ENCODE measurements at places on chromosomes 5 and 9.

- no peaks in the 10 kb centered on the region for H3K4me1 ChIP-seq
- no peaks in the 10 kb centered on the region for H3K36me3 ChIP-seq
- H3K27me3 ChIP-seq: no peaks in the 10 kb centered on the region
- H3K4me3 ChIP-seq: no peak overlapping the region
These were observed 1154.8 kb upstream of the CDH18 start for GRCh38 chr5:21142791-21143190.

GRCh38 chr9:125889112-125889475 is 141.9 kb downstream of the PBX3 start:
- no peak for DNase-seq
- peaks cover 7% of the 10 kb centered on the region for H3K4me1 ChIP-seq
- H3K27me3 ChIP-seq: no peaks in the 10 kb centered on the region
- no peaks in the 10 kb centered on the region for H3K36me3 ChIP-seq
- peak overlapping the region; percentile 71 for H3K27ac ChIP-seq
- H3K4me3 ChIP-seq: peak overlapping the region; percentile 54

DNA sequence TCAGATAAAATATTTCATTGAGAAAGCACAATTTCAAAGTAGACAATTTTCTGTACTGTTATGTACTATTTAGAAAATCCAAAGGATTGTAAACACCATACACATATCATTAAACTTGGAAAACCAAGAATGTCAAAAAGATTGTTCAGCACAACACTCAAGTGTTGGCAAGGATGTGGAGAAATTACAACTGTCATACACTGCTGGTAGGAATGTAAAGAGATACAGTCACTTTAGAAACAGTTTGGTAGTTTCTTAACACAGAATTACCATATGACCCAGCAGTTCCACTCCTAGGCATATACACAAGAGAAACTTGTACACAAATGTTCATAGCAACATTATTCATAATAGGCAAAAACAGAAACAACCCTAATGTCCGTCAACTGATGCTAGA is 71.2 kb downstream of the OR2K2 start:
- peaks cover 2% of the 10 kb centered on the region for H3K4me1 ChIP-seq
- no peaks in the 10 kb centered on the region for H3K27me3 ChIP-seq
- no peak overlapping the region for H3K4me3 ChIP-seq
- H3K36me3 ChIP-seq: no peaks in the 10 kb centered on the region

- no peak overlapping the region for H3K27ac ChIP-seq
- no peak for DNase-seq
- H3K4me3 ChIP-seq: no peak overlapping the region
- no peaks in the 10 kb centered on the region for H3K27me3 ChIP-seq
These were observed 503.2 kb downstream of the GADD45G start for GRCh38 chr9:90107726-90108655.

DNA sequence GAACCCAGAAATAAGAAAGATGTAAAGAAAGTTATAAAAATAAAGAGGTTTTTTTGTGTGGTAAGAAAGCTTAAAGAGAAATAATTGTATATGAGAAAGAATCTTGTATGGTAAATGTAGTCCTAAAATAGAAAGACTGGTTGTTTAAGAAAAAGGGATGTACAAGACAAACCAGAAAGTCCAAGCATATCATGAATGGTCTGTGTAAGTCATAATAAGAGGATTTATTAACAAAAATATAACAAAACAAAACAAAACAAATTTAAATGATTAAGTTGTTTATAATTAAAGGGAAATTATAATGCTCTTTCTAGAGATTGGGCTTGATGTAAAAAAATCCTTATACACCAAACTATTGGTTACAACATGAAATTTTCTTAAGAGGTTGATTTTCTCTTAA is 590.4 kb upstream of the PTGER4 start:
- no peaks in the 10 kb centered on the region for H3K27me3 ChIP-seq
- no peaks in the 10 kb centered on the region for H3K4me1 ChIP-seq
- H3K4me3 ChIP-seq: no peak overlapping the region
- no peaks in the 10 kb centered on the region for H3K36me3 ChIP-seq
- peak; percentile 9 for DNase-seq

- H3K27ac ChIP-seq: no peak overlapping the region
- H3K4me1 ChIP-seq: no peaks in the 10 kb centered on the region
- no peaks in the 10 kb centered on the region for H3K27me3 ChIP-seq
- no peak for DNase-seq
These were observed 9.3 kb upstream of the ROPN1L start for GRCh38 chr5:10432059-10433008.

GRCh38 chr9:131011274-131012022 is 2.5 kb downstream of the LAMC3 start:
- H3K4me1 ChIP-seq: peaks cover 12% of the 10 kb centered on the region
- H3K36me3 ChIP-seq: no peaks in the 10 kb centered on the region
- H3K4me3 ChIP-seq: no peak overlapping the region
- peaks cover 26% of the 10 kb centered on the region for H3K27me3 ChIP-seq
- H3K27ac ChIP-seq: no peak overlapping the region
- no peak for DNase-seq

DNA sequence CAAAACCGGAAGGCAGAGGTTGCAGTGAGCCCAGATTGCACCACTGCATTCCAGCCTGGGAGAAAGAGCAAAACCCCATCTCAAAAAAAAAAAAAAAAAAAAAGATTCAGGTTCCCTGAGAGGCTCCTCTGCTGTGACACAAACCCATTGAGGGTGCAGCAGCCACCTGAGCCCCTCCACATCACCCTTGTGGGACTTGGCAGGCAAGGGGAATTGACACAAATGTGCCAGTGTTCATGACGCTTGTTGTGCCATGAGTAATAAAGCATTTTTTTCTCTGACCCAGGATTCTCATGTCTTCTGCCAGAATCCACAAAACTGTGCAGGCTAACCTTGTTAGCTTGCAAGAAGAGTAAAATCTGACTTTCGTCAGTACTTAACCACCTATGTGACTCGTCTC is 149.6 kb downstream of the TTC39B start:
- peaks cover 4% of the 10 kb centered on the region for H3K27me3 ChIP-seq
- no peak for DNase-seq
- no peaks in the 10 kb centered on the region for H3K36me3 ChIP-seq
- no peak overlapping the region for H3K27ac ChIP-seq
- no peaks in the 10 kb centered on the region for H3K4me1 ChIP-seq

DNA sequence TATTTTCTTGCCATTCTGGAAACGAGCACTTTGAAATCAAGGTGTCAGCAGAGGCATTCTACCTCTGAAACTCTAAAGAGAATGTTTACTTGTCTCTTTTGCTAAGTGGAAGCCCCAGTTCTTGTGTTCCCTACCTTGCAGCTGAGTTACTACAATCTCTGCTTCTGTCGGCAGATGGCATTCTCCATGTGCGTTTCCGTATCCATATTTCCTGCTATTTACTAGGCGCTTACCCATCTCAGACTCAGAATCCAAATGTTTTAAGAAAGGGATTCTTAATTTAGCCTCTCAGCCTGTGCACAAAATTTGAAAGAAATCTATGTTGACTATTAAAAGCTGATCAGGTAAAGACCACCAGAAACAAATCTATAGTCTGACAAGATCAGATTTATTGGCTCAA is 221.3 kb upstream of the FTMT start:
- no peak overlapping the region for H3K4me3 ChIP-seq
- no peak overlapping the region for H3K27ac ChIP-seq
- no peak for DNase-seq
- H3K4me1 ChIP-seq: no peaks in the 10 kb centered on the region

GRCh38 chr9:13378154-13378553 is 98.7 kb upstream of the MPDZ start:
- no peak overlapping the region for H3K4me3 ChIP-seq
- no peaks in the 10 kb centered on the region for H3K27me3 ChIP-seq
- H3K27ac ChIP-seq: no peak overlapping the region
- DNase-seq: no peak
- no peaks in the 10 kb centered on the region for H3K36me3 ChIP-seq

DNA sequence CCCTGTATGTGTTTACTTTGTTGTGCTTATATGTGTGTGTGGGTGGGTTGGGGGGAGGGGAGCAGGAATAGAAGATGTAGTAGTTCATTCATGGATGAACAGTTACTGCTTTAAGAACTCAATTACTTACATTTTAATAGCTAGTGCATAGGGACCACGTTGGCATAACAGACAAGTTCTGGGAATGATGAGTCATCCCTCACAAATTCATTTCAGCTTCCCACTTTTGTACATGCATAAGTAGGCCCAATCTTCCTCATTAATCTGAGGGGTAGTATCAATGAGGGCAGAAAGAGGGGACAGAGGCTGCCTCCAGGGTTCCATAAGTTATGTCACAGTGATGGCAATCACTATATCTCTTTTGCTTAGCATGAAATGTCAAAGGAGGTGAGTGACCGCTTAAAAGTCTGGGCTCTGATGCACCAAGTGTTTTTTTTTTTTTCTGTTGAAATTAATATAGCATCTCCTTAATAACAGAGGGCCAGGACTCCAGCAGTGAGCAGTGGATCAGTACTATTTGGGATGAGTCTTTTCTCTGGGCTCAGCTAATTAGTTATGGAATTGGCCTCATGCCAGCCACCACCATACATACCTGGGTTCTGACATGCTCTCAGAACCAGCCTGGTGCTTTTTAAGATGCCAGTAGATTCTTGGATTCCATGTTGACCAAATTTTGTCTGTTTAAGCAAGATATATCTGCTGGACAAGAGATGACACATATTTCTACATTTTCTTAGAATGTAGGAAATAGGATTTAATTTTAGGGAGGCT is 37.1 kb downstream of the PRDM6 start:
- H3K27ac ChIP-seq: no peak overlapping the region
- DNase-seq: no peak
- H3K36me3 ChIP-seq: no peaks in the 10 kb centered on the region
- H3K4me3 ChIP-seq: no peak overlapping the region

DNA sequence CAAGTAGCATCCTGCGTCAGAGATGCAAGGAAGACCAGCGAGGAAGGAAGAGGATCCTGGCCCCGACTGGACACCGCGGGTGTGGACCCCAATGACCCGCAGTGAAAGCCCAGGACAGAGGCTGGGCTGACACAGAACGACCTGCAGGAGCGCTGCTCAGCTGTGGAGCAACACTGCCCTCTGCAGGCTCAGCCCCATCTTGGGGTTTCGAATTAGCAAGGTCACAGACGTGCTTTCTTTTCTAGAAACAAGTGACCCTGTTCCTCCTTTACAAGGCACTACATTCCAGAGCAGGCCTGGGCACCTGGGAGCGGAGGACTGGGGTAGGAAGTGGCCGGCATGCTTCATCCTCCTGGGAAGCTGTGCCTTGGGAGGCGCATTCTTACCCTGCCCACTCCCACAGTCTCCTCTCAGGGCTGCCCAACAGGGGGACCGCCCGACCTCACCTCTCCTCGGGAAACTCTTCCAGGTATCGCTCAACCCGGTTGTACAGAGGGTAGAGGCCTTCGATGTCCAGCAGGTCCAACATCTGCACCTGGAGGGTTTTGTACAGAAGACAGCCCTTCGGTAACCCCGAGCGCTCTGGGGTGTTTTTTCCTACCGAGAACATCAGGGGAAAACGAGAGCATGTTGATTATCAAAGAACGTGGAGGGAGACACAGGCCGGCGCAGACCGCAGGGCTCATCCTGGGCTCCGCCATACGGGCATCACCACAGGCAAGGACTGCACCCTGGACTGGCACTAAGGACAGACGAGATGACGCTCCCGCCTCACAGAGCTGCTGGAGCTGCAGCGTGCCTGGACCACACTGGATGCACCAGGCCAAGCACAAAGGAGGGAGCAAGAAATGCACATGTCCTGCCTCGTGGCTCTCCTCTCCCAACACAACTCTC is 35.0 kb downstream of the IPPK start:
- H3K4me1 ChIP-seq: no peaks in the 10 kb centered on the region
- peak; percentile 79 for DNase-seq
- H3K27me3 ChIP-seq: no peaks in the 10 kb centered on the region
- H3K27ac ChIP-seq: no peak overlapping the region
- no peak overlapping the region for H3K4me3 ChIP-seq

GRCh38 chr9:3331801-3332200 is 194.0 kb downstream of the RFX3 start:
- H3K36me3 ChIP-seq: peaks cover 39% of the 10 kb centered on the region
- H3K27me3 ChIP-seq: no peaks in the 10 kb centered on the region
- no peak overlapping the region for H3K4me3 ChIP-seq
- DNase-seq: no peak
- H3K4me1 ChIP-seq: peaks cover 3% of the 10 kb centered on the region

- no peaks in the 10 kb centered on the region for H3K36me3 ChIP-seq
- no peaks in the 10 kb centered on the region for H3K27me3 ChIP-seq
- no peak overlapping the region for H3K27ac ChIP-seq
- peak; percentile 54 for DNase-seq
- peaks cover 2% of the 10 kb centered on the region for H3K4me1 ChIP-seq
- no peak overlapping the region for H3K4me3 ChIP-seq
These were observed 276.5 kb downstream of the ARHGEF28 start for GRCh38 chr5:73902327-73903051.

DNA sequence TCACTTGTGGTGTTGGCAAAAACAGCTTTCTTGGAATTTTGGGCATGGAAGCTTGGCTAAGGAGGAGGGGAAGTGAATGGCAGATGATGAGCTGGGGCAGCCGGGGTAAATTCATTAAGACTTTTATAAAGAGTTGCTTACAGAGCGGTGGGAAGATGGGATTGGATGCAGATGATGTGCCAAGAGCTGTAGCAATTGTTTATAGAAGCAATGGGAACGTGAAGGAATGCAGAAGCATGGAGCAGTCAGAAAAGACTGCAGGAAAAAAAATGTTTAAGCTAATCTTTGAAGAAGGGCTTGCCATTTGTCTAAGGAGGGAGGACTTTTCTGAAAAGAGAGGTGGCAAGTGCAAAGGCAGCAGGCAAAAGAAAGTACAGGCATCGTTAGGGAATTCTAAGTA is 86.6 kb upstream of the SHISAL2B start:
- H3K4me3 ChIP-seq: no peak overlapping the region
- H3K27ac ChIP-seq: no peak overlapping the region
- H3K27me3 ChIP-seq: no peaks in the 10 kb centered on the region
- H3K36me3 ChIP-seq: no peaks in the 10 kb centered on the region
- H3K4me1 ChIP-seq: no peaks in the 10 kb centered on the region

DNA sequence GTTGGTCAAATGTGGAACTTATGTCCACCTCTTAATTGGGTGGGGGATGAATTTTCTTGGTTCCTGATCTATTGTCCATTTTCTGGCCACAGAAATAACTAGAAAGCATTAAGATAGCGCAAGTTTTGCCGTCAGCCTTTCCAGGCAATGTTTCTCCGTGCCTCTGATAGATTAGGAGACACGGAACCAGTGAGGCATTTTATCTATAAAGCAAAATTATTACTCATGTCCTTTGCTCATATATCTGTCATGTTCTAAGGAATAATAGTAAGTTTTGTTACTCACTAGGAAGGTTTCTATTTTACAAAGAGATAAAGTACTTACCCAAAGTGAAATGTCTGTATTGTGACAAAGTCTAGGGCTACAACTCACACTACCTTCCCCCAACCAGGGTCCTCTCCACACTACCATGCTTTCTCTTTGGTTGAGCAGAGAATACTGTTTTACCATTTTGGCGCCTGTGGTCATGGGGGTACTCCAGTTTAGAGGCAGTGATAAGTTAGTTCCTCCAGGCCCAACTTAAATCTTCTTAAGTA is 19.9 kb upstream of the IL9 start:
- no peaks in the 10 kb centered on the region for H3K36me3 ChIP-seq
- no peak for DNase-seq
- no peak overlapping the region for H3K27ac ChIP-seq
- H3K4me1 ChIP-seq: no peaks in the 10 kb centered on the region
- H3K4me3 ChIP-seq: no peak overlapping the region

All from neuronal stem cell (in vitro differentiated cells).